ENCODE measurements at places on chromosomes 13 and 19.
A peak's percentile ranks its signal among the peaks of the same experiment; 100 is the strongest.

DNA sequence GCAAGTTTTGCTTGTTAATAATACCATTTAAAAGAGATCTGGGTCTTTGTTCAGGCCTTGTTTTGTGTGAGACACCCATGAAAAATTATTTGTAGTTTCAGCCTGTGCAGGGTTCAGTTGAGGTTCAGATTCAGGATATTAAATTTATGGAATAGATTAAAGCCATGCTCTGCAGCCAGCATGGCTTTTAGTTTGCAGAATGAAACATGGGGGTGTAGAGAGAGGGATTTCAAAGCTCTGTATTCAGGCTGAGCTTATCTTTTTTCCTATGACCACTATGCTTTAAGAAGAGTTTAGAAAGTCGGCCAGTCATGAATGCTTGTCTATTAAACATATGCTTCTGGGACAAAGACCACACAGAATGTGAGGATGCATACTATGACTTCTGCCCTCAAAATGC lies 73.6 kb downstream of the DCLK1 start:
- no peak for DNase-seq

DNA sequence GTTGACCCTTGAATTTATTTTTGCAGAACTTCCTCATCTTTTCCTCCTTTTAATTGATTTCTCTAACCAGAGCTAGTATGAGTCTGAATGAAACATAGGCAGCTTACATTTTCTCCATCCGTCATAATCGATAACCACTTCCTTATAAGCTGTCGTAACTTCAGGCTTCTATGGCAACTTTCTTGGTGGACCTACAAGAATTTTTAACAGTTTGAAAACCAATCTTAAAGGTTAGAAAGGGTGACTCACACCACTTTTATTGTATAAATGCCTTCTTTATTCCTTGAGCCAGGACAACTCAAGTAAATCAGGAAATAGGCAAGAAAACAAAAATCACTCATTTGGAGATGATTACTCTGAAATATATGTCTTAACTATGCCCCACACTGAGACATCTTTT lies 105.7 kb upstream of the KL start:
- DNase-seq, result no peak

DNA sequence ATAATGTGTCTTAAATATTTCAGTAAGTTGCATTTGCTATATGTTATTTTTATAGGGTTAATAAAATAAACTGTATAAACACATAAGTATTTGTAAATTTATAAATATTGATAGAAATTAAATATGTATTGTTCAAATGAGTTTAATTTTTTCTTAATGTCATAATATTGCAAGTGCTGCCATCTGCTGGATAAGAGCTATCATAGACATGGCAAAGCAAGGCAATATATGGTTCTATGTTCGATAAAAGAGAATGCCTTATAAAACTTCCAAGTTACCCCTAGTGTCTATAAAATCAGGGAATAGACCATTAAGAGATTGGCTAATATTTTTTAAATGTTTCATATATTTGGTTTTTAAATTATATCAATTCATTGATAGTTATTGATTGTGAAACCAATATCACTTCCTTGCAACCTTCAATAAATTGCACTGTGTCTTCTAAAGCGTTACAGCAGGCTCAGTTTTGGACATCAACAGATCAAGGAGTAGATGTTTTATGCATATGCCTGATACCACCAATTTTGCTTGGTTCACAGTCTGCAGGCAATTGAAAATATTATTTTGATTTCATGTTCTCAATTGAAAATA lies 29.0 kb upstream of the SLITRK6 start:
- DNase-seq, result peak; percentile 6

GRCh38 chr19:5313307-5313706 lies 27.3 kb downstream of the PTPRS start:
- no peak for DNase-seq

GRCh38 chr19:6480848-6481415 lies 655 bp downstream of the DENND1C start:
- peak; percentile 44 for DNase-seq

DNA sequence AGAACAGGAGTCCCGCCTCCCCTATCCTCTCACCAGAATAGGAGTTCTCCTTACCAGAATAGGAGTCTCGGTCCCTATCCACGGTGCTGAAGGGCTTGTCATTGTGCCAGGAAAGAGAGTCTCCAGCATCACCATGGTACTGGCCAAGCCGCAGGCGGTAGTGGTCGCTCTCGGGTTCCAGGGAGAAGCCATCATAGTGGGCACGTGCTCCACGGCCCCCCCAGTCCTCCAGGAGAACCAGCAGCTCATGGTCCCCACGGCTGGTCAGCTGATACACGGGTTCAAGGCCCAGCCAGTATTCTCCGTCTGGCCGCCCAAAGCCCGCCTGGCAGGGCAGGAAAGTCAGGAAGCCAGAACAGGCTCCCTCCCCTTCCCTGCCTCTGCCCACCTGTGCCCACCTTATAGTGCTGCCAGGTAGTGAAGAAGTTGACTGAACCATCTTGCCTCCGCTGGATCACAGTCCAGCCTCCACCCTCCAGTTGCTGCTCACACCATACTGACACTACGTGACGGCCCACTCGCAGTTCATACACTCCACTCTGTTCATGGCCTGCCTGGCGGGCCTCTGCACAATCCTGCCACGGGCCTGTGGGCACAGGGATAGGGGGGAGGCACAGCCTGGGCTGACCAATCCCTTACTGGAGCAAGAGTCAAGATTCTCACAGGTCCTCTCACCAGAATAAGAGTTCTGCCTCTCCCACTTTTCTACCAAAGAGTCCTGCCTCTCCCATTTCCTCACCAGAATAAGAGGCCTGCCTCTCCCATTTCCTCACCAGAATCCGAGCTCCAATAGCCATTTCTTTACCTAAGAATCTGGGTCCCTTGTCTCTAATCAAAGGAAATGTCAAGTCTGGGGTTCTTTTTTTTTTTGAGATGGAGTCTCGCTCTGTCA lies 7.4 kb downstream of the SHFL start:
- DNase-seq, result no peak

DNA sequence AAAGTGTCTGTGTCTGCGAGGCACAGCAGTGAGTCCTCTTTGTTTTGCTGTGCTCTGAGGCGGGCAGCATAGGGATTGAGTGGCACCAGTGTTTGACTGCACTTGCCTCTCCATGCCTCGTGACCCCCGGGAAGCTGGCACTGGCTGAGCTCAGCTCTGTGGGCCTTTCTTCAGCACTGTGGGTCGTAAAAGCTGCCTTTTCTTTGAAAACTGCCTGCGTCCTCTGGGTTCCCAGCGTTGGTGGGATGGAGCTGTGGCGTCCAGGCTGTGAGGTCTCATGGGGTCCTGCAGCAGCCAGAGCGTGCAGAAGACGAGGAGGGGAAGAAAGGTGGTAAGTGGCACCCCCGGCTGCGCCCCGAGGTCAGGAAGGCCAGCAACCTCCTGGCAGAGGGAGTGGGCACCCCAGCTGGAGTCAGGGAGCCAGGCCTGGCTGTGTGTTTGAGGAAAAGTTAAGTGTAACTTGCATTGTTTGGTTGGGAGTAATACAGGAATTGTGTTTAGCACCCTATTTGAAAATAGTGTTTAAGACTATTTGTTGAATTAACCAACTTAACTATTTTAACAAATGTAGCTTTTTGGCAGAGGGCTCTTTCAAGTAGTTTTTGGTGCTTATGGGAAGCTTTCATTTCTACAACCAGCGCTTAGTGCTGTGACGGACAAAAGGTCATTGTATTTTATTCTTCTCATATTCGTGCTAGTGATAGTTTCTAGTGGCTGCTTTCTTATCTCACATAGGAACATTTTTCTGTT lies 79.3 kb upstream of the TEX29 start:
- no peak for DNase-seq

- DNase-seq, result no peak
Observed at GRCh38 chr13:110396913-110397381, 89.9 kb downstream of the COL4A2 start.

- no peak for DNase-seq
Observed at GRCh38 chr13:85725433-85725832, 73.8 kb downstream of the SLITRK6 start.

- peak; percentile 24 for DNase-seq
Observed at GRCh38 chr13:74230984-74231501, 96.8 kb upstream of the KLF12 start.

GRCh38 chr19:50147462-50148423 lies 15.3 kb downstream of the IZUMO2 start:
- peak; percentile 80 for DNase-seq

DNA sequence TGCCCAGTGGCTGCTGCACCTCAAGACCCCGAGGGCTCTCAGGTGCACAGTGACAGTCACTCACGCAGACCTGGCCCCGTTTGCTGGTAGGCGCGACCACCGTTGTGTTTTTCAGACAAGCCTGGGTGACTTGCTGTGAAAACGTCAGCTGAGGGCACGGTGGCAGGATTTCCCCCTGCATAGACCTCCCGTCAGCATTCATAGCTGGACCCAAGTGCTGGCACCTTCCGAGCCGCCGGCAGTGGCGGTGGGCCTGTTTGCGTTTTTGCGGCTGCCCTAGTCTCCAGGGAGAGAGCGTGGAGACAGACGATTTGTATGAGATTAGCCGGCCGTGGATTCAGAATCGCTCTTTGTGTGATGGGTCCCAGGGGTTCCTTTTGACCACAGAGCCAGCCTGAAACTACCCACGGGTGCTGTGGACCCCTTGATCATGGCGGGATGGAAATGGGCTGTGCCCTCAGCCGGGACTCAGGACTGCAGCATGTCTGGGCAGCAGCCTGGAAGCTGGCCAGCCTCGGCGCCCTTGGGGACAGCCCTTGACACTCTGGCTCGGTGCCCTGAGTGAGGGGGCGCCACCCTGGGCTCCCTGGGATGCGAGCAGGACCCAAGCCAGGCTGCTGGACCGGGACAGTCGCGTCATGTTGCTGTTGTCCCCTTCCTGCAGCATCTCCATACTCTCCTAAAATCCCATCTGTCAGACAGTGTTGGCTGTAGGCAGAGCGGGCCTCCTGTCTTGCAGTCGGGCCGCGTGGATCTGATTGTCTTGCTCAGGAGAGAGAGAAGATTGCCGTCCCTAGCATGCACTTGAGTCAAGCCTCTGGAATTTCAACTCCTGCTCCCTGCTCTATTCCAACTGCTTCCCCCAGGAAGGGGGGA lies 8.6 kb downstream of the KDM4B start:
- DNase-seq, result no peak

DNA sequence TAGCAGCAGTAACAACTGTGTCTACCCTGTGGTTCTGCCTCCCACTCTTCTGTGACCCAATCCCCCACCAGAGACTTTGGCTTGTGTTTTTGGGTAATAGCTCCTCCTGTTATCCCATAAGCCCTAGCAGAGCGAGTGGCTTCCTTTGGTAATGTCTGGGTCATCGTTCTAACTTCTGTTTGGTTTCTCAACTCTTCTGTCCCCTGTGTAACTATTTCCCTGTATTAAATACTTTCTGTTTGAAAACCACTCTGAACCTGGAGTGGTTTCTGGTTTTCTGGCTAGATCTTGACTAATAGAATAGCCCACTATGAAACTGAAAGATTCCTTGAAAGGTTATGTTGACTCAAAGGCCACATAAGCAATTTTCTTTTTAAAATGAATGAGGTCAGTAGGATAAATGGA lies 350.0 kb downstream of the DCT start:
- no peak for DNase-seq

DNA sequence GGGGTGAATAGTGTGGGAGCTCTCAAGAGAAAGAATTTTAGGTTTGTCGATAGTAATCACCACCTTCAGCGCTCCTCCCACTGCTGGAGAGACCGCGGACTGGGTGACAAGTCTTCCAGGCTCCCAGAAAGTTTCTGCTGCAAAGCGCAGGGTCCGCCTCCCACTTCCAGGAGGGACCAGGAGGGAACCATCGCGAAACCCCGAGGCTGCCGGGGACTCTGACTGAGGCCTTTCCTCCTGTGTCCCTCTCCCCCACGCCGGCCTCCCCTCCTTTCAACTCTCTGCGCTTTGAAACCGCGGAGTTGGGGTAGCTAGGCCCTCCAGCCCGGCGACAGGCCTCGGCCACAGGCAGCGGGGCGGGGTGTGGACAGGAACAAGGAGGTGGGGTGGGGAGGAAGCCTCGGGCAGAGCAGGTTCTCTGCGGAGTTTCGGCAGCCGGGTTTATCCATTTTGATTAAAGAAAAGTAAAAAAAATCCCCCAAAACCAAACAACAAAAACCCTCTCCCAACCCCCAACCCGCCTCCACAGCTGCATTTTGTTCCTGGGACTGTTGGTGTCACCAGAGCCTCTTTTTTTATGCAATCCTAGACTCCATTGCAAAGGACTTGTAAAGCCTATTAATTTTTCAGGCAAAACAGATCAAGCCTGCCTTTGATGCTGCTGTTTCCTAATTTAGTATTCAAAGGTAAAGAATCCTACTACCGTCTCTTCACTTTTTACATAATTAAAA lies 157.2 kb downstream of the TM9SF2 start:
- peak; percentile 49 for DNase-seq

- no peak for DNase-seq
Observed at GRCh38 chr13:100131863-100132574, 43.1 kb downstream of the PCCA start.

- no peak for DNase-seq
Observed at GRCh38 chr13:96710166-96710862, 284.0 kb downstream of the OXGR1 start.
